CD4-positive, alpha-beta T cell treated with Interleukin-6 at 100 ng/mL for 8 hours (primary cell): ENCODE measurements at places on chromosomes 1 and 21.

GRCh38 chr1:152348447-152348846, 11.4 kb downstream of the FLG2 start:
- DNase-seq = no peak

DNA sequence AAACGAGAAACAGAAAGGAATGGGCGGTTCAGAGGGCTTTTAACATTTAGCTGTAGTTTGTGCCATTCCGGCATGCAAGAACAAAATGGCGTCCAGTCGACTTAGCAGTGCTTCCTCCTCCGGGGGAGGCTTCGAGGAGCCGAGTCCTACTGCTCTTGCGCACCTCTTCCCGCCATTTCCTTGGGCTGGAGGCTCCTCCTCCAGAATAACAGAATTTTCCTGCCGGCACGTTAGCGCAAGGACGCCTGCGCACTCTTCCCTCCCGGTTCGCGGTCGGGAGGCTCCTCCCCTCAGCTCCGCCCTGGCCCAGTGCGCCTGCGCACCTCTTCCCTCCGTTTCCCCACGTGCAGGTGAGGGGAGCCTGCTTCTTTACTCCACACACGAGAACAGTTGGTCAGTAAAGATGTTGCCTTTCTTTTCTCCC, 1.0 kb downstream of the DMRTB1 start:
- DNase-seq = no peak

DNA sequence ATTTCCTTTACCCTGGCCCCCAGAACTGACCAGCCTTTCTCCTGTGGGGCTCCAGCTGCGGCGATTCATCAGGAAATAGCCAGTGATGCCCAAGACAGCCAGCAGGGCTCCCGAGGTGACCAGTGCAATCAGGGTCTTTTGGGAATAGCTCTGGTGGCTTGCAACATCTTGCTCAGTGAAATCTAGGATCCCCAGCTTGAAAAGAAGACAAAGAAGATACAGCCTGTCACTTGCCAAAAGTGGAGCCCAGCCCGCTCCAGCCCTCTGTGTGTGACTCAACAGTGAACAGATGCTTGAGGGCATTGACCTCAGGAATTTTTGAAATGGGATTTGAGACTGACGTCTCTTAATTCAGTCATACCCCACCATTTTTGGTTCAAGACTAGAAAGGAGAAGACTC, 22.3 kb downstream of the CD34 start:
- DNase-seq = no peak

DNA sequence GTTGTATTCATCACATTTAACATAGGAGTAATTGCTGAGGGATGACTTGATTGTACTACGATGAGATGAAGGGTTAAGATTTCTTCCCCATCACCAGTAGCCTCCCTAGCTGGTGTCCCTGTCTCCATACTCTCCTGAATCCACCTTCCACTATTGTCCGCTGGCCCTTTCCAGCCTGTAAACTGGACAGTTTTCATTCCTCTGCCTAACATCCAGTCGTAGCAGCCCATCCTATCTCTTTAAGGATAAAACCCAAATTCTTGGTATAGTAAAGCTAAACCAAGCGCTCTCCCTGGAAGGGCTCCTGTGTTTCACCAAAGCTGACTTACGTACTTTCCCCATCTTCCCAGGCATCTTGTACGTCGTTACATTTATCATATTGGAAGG, 670 bp downstream of the COX20 start:
- no peak for DNase-seq

GRCh38 chr1:207021139-207021861, 11.3 kb downstream of the C1orf116 start:
- no peak for DNase-seq

GRCh38 chr1:9344426-9345200, 51.9 kb downstream of the SPSB1 start:
- no peak for DNase-seq

DNA sequence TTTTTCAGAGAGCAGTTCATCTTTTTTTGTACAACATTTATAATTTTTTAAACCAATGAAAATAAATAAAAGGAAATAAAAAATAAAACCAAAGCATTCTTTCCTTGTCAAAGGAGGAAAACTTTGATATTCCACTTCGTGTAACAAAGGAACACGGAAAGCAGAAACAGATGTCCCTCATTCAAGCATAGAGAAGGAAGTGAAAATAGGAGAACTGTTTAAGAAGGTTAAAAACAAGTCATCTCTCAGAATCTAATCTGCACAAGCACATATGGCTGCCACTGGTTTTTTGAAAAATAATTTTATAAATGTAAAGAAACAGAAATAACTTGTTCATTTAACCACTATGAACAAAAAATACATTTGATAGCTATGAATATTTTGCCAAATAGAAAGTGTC, 35.9 kb upstream of the ZNF644 start:
- DNase-seq = no peak

GRCh38 chr1:113321771-113322387, 68.4 kb upstream of the MAGI3 start:
- DNase-seq = no peak

DNA sequence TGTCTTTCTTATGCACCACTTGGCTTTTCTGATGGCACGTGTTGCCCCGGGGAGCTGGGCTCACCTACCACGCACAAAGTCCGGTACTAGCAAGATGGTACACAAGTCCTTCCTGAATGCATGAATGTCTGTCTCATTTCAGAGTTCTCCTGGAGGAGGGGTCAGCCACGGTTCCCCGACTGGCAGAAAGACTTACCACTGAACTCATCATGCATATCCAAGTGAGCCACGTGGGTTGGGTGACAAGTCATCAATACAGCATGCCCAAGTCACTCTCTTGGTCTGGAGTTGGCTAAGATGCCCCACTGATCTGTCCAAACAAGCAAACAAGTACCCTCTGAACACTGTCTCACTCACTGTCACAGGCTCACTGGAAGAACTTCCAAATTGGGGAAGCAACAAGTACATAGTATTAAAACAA, 28.6 kb upstream of the MX1 start:
- DNase-seq = no peak

DNA sequence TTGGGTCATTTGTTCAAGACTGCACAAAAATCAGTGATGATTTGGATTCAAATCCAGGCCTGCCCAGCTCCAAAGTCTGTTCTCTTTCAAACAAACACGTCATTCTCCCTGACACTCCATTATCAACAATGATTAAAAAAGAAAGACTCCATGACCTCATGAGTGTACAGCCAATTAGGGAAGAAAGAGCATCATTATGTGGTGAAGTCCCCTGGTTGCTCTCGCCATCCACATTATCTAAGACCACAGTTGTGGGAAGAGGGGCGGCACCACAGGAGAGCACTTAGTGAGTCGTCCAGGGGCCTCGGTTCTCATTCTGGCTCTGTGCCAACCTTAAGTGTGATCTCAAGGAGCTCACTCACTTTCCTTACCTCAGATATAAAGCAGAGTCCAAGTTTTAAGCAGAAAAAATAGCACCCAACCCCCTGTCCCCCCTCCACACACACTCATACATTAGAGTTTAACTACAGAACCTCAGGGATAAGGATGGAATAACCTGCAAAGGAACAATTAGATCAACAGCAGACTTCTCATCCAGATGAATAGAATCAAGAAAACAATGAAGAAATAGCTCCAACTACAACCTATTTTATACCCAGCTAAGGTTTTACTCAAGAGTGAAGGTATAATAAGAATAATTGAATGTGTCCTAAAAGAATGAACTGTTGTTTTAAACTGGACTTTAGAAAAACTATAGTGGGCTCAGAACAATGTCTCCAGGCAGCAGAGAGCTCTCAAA, 47.8 kb downstream of the COL6A1 start:
- no peak for DNase-seq

DNA sequence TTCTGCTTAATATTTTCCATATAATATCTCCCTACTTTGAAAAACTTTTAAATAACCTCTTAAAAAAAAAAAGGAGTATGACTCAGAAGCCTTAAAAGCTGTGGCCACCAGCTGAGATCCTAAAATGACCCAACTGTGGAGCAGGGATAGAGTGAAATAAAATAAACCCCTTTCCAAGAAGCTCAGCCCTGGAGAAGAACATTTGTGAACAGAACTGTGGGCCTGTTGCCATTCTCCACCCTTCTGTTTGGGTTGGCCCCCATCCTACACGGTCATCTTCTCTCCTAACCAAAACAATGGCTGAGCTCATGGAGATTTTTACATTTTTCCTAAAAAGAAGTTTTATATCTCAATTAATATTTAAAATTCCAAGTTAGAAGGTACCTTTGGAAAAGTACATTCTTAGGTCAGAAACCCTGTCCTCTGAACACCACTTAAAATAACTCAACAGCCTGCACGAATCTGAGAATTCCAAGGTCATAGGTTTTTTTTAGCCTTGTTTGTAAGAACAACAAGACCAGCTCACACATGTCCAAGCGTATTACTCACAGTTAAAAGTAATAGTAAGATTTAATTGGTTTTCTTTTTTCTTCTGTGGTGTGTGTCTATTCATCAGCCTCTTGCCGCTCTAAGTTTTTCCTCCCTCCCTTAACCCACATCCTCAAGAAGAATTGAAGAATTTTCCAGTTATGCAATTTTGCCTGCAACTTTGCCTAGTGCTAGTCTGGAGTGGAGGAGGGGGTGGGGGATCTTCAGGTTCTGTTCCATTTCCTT, 107.7 kb upstream of the ERRFI1 start:
- DNase-seq = no peak

DNA sequence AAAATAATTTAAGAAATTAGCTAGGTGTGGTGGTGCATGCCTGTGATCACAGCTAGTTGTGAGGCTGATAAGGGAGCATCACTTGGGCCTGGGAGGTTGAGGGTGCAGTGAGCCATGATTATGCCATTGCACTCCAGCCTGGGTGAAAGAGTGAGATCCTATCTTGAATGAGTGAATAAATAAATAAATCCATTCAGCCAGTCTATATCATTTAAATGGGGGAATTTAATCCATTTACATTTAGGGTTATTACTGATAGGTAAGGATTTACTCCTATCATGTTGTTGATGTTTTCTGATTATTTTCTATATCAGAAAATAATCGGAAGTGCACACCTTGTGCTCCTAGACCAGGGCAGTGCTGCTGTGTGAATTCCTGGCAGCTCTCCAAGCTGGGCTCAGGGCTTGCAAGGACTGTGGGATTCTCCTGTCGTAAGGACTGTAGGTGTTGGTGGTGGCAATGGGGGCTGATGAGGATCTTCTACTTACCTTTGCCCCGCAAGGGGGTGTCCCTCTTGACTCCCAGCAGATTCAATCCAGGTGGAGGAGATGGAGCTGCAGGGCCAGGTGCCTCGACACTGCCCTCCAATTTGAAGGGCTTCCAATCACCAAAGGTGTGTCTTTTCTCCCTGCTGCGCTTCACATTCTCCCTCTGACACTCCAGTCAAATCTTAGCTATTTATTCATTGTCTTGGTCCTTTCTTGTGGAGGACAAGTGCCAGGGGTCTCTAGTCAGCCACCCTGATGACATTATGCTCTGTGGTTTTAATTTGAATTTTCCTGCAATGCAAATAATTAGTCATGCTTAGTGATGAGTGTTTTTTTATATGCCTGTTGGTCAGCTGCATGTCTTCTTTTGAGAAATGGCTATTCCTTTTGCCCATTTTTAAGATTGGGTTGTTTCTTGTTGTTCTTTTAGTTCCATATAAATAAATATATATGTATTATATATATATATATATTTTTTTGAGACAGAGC, 14.1 kb upstream of the TRAPPC10 start:
- DNase-seq = no peak

DNA sequence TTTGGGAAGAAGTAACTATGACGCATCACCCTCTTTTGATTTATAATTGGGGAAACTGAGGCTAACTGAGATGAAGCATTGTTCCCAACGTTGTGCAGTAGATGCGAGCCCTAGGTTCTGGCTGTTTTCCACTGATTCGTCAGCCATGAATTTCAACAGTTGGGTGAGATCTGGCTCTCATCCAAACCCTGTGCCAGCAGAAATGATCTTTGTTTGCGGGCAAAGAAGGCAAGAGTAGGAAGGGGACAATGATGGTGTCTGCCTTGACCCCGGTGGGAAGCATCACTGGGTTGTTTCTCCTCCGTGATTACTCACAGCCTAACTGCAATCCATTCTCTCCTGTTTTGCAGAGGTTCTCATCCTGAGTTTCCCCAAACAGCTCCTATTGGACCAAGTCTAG, 142.3 kb downstream of the MIS18A start:
- DNase-seq = no peak

GRCh38 chr1:91693557-91693956, 192.4 kb downstream of the TGFBR3 start:
- DNase-seq = no peak

- no peak for DNase-seq
Observed at GRCh38 chr1:17833661-17834501, 78.7 kb downstream of the ACTL8 start.

DNA sequence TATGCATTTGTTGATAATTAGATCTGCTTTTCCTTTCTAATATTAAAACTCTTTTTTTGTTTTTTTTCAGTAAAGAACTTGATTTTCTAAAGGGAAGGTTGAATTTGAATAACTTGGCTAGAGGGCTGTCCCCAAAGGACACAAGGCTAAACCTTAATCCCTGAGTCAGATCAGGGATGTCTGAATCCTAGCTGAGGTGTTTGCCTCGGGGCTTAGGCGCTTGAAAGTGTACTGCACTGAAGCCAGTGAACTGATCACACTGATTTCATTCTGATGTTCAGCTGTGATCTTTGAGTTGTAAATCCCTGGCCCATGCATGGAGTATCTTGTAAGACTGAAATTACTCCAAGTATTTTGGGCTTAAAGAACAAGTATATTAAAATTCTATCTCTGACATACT, 42.8 kb downstream of the MTR start:
- no peak for DNase-seq

DNA sequence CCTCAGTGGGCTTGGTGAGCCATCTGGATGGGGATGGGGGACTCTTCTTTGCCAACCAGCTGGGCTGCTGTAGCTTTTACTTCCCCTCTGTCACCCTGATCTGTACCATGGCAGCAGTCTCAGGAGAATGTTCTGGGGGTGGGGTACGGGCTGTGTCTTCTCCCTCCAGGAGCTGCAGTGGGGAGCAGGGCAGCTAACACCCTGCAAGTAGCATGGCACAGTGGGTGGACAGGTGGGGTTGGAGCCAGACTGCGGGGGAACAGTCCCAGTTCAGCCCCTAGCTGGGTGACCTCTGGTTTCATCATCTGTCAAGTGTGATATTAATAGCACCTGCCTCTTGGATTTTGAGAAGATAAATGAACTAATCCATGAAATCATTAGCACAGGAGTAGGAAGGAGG, 3.1 kb downstream of the NFASC start:
- DNase-seq = no peak

DNA sequence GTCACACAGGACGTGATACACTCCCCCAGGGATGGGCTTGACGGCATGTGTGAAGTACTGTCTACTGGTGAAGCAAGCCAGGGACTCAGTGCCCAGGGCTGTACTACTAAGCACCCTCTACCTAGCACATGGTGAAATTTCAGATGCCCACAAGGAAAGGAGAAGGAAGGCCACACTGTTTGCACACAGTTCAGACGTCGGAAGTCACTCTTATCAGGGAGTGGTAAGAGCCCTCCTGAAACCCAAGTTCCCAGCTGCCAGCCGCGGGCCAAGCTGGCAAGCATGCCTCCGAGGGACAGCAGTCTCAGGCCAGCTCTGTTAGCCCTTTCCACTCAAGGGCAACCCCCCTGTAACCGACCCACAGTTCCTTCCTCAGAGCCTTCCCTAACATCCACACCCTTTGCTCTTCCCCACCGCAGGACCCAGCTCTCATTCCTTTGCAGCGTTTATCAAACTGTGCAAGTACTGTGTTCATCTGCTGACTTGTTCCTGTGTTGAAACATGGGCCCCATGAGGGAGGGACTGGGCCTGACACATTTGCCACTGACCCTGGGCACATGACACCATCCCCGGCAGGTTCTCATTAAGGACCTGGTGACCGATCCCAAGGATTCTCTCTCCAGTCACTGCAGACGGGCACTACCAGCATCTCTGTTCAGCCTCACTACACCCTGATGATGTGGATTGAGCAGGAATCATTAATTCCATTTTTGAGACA, 58.5 kb downstream of the SLC66A1 start:
- no peak for DNase-seq

GRCh38 chr1:67753776-67754525, 69.0 kb downstream of the GADD45A start:
- no peak for DNase-seq
